Fibroblast of villous mesenchyme (primary cell): ENCODE measurements at places on chromosomes 3 and 15. TPM values are rescaled to one million over a fixed set of nuclear protein-coding genes. Genes with fewer than 3 reads are reported as not detected.

SPINK8 gene
- total RNA-seq = not detected in 2 replicates

DUOXA1 gene
- not detected in 2 replicates for total RNA-seq

CERS3 gene
- total RNA-seq = not detected in 2 replicates

ACTRT3 gene
- total RNA-seq = 2.9 and 5.2 TPM in 2 replicates

GPR156 gene
- 0.43 and 1.3 TPM in 2 replicates for total RNA-seq

ENTPD3 gene
- under 0.01 TPM in 1 of 2 replicates, not detected in the other for total RNA-seq

RASGRP1 gene
- total RNA-seq = 5.2 and 9.5 TPM in 2 replicates

GRCh38 chr3:33438881-33439545, 1.2 kb downstream of the UBP1 start:
- peak; percentile 70 for DNase-seq

- peak; percentile 9 for DNase-seq
Measured at GRCh38 chr3:166829896-166830295, 550.2 kb downstream of the ZBBX start.

- no peak for DNase-seq
Measured at GRCh38 chr15:38670128-38671005, 105.8 kb upstream of the RASGRP1 start.

- DNase-seq = no peak
Measured at GRCh38 chr3:46191730-46192129, 16.4 kb downstream of the CCR1 start.

GRCh38 chr3:116000311-116000710, 377.0 kb downstream of the GAP43 start:
- DNase-seq = peak; percentile 78

DNA sequence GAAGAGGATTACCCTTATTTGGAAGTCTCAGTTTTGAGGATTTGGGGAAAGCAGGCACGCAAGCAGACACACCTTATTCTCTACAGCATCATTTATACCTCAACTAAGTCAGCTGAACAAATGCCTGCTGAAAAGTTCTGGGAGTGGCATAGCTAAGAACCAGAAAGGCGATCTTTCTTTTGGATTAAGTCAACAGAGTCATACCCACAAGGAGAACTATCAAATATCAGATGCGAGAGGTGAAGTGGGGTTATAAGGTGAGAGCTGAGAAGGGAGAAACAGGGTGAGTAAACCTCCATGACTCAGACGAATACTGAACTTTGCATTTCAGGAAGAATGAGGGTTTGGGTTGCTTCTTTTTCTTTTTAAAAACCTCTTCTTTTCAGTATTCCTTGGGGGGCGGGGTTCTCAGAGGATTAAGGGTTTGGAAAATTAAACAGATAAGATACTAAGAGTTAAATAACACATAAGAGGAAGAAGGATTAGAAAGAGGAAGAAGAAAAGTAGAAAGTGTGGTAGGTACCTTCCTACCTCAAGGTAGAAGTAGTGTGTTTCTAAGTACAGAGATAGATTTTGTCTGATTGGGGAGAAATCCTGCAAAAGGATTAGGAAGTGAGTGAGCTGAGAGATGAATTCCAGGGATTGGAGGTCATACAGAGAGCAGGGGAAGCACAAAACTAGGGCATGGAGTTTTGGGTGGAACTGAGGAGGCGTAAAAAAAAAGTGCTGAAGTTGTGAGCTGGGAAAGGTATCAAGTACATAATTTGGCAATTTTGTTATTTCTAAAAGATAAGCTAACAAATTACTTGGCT, 41.3 kb upstream of the ICE2 start:
- DNase-seq = no peak

GRCh38 chr15:48962662-48963523, 826 bp downstream of the SHC4 start:
- DNase-seq = peak; percentile 69

GRCh38 chr3:117788061-117788460, 1078.5 kb downstream of the TUSC7 start:
- peak; percentile 25 for DNase-seq

DNA sequence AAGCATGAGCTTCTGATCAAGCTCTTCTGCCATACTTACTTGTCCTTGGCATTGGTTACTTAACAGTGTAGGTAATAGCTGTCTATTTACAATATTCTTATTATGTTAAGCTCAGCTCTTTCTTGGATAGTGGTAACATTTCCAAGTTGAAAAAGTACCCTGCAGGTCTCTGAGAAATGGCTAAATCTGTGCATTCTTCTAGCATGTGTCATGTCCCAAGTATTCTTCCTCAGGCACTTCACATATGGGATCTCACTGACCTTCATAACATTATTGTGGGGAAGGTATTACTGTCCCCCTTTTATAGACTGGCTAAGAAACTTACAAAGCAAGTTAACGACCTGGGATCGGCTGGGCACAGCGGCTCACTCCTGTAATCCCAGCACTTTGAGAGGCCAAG, 236.1 kb downstream of the RORA start:
- DNase-seq = peak; percentile 36
